ENCODE measurements at places on chromosomes 1 and 21.
A peak's percentile ranks its signal among the peaks of the same experiment; 100 is the strongest.

- DNase-seq, result no peak
Observed at GRCh38 chr1:95249916-95250315, 15.9 kb downstream of the RWDD3 start.

DNA sequence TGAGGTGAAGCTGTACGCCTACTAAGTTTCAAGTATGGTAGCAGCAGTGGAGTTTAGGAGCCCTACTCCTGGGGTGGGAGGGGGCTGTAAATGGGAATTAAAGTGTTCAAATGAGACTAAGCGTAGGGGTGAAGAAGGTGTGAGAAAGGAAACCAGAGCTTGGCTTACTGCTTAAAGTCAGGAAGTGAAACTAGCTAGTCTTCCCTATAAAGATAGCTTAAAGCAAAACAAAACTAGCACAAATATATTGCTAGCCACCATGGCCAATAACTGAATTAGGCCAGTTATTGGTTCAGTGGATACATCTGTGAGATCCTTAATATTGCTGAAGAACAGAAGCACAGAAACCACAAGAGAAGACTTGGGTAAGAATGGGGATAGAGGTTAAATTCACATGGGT, 492.2 kb upstream of the PKN2 start:
- no peak for DNase-seq

- DNase-seq, result peak; percentile 47
Observed at GRCh38 chr1:54800899-54801759, at the start of gene TTC22. Gene TTC22 (minus strand): TSS chr1:54801323. CDS start chr1:54801163, 160 bp downstream.

GRCh38 chr1:33792651-33793050, 71.2 kb upstream of the HMGB4 start:
- DNase-seq, result no peak

DNA sequence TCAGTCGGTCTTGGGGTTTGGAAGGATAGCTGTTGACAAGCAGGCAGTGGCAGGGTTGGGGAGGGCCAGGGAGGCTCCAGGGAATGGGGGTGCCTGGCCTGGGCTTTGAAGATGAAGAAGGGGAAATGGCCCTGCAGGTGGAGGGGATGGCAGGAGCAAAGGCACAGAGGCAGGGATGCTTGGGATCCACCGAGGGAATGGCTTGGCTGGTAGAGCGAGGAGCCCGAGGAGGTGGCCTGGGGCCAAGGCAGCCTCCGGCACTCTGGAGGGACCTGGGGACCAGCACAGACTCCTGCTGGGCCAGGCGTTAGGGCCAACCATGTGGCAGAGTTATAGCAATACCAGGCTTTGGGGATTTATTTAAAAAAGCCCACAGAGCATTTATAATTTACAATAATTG, 62.9 kb upstream of the EDN2 start:
- DNase-seq, result no peak

- no peak for DNase-seq
Observed at GRCh38 chr1:167698313-167698712, 23.5 kb upstream of the MPZL1 start.

All from RKO (cell line).